IMR-90 (cell line): ENCODE measurements at places on chromosomes 3 and 15. TPM values are rescaled to one million over a fixed set of nuclear protein-coding genes. Genes with fewer than 3 reads are reported as not detected.

DNA sequence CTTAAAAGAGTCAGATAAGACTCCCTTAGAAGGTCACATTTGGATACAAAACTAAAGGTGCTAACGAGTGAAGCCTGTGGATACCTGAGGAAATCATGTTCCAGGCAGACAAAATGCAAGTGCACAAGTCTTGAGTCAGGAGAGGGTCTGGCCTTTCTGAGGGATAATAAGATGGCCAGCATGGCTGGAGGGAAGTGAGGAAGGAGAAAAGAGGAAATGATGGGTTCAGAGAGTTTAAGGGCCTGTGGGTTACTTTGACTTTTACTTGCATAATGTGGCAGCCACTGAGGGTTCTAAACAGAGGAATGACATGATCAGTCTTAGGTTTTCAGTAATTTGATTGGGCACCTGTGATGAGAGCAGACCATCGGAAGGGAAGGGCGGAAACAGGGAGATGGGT is 3.5 kb upstream of the ROPN1B start:
- H3K4me3 ChIP-seq, result no peak overlapping the region
- no peak overlapping the region for H3K27ac ChIP-seq
- H3K27me3 ChIP-seq, result peaks cover 25% of the 10 kb centered on the region
- DNase-seq, result no peak

GRCh38 chr3:9500108-9501050 is 53.2 kb downstream of the LHFPL4 start:
- peaks cover 5% of the 10 kb centered on the region for H3K4me1 ChIP-seq
- H3K4me3 ChIP-seq, result no peak overlapping the region
- no peaks in the 10 kb centered on the region for H3K36me3 ChIP-seq
- peak; percentile 54 for DNase-seq

GRCh38 chr3:73179601-73180000 is 118.1 kb downstream of the EBLN2 start:
- H3K27ac ChIP-seq, result no peak overlapping the region
- H3K4me3 ChIP-seq, result no peak overlapping the region
- DNase-seq, result no peak

- no peak overlapping the region for H3K27ac ChIP-seq
- DNase-seq, result no peak
- no peaks in the 10 kb centered on the region for H3K36me3 ChIP-seq
- peaks cover 6% of the 10 kb centered on the region; the same call in 1 of the 2 replicates for H3K4me1 ChIP-seq
- peaks cover 25% of the 10 kb centered on the region for H3K27me3 ChIP-seq
Measured at GRCh38 chr3:10517627-10518026, 12.2 kb upstream of the ATP2B2 start.

DNA sequence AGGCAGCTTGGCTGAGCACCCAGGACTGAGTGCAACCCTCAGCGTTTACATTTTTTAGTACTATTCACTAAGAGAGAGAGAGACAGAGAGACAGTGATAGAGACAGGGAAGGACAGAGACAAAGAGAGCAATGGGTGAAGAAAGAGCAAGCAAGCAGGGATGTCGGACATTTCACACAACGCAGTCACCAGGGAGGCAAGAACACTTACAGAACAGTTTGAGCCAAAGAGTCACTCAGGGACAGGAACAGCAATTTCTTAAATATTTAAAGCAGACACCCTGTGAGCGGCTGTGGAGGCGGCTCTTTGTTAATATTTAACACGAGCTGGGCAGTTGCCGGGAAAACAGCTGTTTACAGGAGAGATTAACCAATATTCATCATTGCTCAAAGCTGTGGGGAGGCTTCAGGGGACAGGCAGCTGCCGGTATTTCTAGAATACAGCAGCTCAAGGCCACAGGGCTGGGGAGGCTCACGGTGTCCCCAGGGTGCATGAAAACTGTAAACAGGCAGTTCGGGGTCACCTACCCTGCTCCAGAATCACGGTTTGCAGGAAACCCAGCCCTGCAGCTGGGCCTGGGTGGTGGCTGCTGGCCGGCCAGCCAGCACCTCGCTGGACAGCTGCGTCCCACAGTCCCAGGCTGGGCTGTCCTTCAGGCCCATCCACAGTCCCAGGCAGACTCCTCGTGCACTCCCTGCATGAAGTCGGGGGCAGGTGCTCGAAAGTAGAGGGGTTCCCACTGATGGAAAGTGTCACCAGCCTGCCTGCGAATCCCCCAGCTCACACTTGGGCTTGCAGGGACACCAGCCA is 38.8 kb upstream of the PCSK6 start:
- H3K27me3 ChIP-seq, result peaks cover 17% of the 10 kb centered on the region
- no peaks in the 10 kb centered on the region for H3K36me3 ChIP-seq
- H3K4me3 ChIP-seq, result no peak overlapping the region

Gene ZNF80
- total RNA-seq, result not detected in 2 replicates
